ENCODE measurements at places on chromosomes 7 and 10.
A peak's percentile ranks its signal among the peaks of the same experiment; 100 is the strongest.

DNA sequence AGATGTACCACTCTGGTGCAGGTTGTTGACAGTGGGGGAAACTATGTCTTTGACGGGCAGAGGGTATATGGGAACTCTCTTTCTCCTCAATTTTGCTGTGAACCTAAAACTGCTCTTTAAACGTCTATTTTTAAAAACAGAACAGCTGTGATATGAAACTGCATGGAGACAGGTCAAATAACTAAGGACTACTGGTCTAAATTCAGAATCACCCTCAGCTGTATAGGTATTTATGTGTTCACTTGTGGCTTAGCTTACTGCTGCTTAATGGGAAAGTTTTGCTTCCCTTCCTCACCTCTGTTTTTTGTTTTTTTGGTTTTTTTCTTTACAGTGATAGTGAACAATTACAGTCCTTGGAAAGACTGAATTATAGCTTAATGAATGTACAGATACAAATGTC is 86.9 kb upstream of the STRIP2 start:
- DNase-seq: no peak

- no peak for DNase-seq
Measured at GRCh38 chr7:26664735-26665416, 199.5 kb downstream of the SKAP2 start.

DNA sequence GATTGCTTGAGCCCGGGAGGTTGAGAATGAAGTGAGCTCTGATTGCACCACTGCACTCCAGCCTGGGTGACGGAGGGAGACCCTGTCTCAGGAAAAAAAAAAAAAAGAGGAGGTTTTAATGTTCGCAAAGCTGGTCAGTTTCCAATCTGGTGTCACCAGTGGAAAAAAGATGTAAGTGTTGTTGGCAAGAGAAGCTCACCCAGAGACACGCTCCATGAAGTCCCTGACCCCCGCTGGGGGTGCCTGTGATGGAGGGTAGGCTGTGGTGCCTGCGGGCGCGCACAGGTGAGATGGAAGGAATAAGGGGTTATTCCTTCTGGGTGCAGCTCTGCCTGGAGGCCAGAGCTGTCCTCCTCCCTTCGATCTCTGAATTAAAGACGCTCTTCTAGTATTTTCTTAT is 122.7 kb downstream of the CUX1 start:
- peak; percentile 25 for DNase-seq

- no peak for DNase-seq
Measured at GRCh38 chr7:130831817-130832481, 97.9 kb upstream of the KLF14 start.

DNA sequence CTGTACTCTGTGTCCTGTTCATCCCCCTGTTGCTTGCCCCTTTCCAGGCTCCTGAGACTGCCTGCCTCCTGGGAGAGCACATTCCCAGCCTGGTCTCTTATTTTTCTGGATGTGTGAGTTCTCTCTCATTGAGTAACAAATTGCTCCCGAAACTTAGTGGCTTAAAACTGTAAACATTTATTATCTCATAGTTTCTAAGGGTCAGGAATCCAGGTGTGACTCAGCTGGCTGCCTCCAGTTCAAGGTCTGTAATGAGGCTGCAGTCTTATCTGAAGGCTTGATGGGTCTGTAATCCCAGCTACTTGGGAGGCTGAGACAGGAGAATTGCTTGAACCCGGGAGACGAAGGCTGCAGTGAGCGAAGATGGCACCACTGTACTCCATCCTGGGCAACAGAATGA is 53.6 kb upstream of the PRR15 start:
- no peak for DNase-seq

- no peak for DNase-seq
Measured at GRCh38 chr10:16986406-16987205, 143.0 kb downstream of the CUBN start.
